IgD-negative memory B cell (primary cell): ENCODE measurements at places on chromosomes 16 and 17. TPM values are rescaled to one million over a fixed set of nuclear protein-coding genes. Genes with fewer than 3 reads are reported as not detected.

Gene TPSG1
- polyA plus RNA-seq: not detected

Gene C17orf100
- 8.0 TPM for polyA plus RNA-seq

Gene CACNB1
- 0.45 TPM for polyA plus RNA-seq

Gene TTLL6
- not detected for polyA plus RNA-seq

Gene FOXC2
- polyA plus RNA-seq: not detected

Gene G6PC1
- polyA plus RNA-seq: not detected

Gene MYL4
- not detected for polyA plus RNA-seq

Gene GNPTG
- polyA plus RNA-seq: 55.9 TPM

Gene KRT12
- polyA plus RNA-seq: not detected

Gene KRTAP3-2
- not detected for polyA plus RNA-seq

Gene PRSS27
- not detected for polyA plus RNA-seq

Gene HAS3
- 0.09 TPM for polyA plus RNA-seq

Gene SDK2
- polyA plus RNA-seq: 3.3 TPM

Gene TBC1D3G
- polyA plus RNA-seq: not detected

Gene CPHXL2
- polyA plus RNA-seq: 0.18 TPM

Gene APOH
- polyA plus RNA-seq: not detected

Gene MYH2
- polyA plus RNA-seq: not detected

Gene TBX6
- polyA plus RNA-seq: not detected

Gene DNASE1L2
- polyA plus RNA-seq: not detected

Gene BICDL2
- polyA plus RNA-seq: not detected

Gene GRAPL
- polyA plus RNA-seq: 10.1 TPM

Gene CARHSP1
- polyA plus RNA-seq: 36.4 TPM

Gene SCRN2
- polyA plus RNA-seq: 19.8 TPM

Gene TP53TG3F
- not detected for polyA plus RNA-seq

Gene LRRC37A
- polyA plus RNA-seq: 1.3 TPM

Gene RTN4RL1
- 0.44 TPM for polyA plus RNA-seq

Gene CMTM1
- not detected for polyA plus RNA-seq

Gene TAT
- polyA plus RNA-seq: not detected

Gene PLCG2
- polyA plus RNA-seq: 123 TPM

Gene RNF157
- polyA plus RNA-seq: 0.43 TPM

Gene FOXF1
- polyA plus RNA-seq: not detected

Gene DPEP3
- polyA plus RNA-seq: not detected

Gene NEURL4
- 1.7 TPM for polyA plus RNA-seq

Gene SMIM5
- 0.36 TPM for polyA plus RNA-seq

Gene KRT24
- polyA plus RNA-seq: not detected

Gene NLRC5
- 134 TPM for polyA plus RNA-seq
